ENCODE measurements at places on chromosomes 11 and 22.

GRCh38 chr11:87299041-87299481 is 261.3 kb downstream of the TMEM135 start:
- DNase-seq: no peak

DNA sequence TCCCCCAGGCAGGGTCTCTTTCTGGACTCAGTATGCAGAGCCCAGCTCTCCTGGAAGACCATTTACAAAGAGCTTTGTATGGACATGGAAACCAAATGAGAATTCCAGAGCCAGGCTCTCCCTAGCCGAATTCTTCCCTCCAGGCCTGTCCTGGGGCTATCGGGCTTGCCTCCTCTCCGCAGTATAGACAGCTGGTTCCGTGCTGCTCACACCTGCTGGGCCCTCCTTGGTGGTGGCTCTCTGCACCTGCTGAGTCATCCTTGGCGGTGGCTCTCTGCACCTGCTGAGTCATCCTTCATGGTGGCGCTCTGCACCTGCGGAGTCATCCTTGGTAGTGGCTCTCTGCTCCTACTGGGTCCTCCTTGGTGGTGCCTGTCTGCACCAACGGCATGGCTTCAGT is 743.5 kb downstream of the BRD1 start:
- DNase-seq: no peak

GRCh38 chr22:39724390-39724789 is 153.8 kb downstream of the CACNA1I start:
- DNase-seq: no peak

GRCh38 chr11:33778675-33779074 is 4.4 kb upstream of the FBXO3 start:
- no peak for DNase-seq

GRCh38 chr22:20816559-20816958 is 42.1 kb downstream of the PI4KA start:
- no peak for DNase-seq

GRCh38 chr11:95065336-95065735 is 1.4 kb upstream of the SRSF8 start:
- DNase-seq: no peak

DNA sequence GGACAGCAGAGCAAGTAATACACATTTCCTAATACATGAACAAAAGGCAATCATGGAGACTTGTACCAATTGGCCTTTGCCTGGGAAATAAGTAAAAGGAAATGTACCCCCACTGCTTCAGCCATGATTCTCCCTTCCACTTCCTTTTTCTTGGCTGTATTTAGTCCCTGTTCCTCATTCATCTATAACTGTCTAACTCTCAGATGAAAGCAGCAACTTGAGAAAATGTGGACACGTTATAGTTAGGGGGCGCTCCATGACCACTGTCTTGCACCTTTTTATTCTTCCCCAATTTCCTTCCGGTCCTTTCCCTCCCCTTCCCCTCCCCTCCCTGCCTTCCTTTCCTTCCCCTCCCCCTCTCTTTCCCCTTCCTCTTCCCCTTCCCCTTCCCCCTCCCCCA is 61.3 kb upstream of the BARX2 start:
- no peak for DNase-seq

- DNase-seq: no peak
Measured at GRCh38 chr11:33094157-33094556, 54.8 kb downstream of the TCP11L1 start.

DNA sequence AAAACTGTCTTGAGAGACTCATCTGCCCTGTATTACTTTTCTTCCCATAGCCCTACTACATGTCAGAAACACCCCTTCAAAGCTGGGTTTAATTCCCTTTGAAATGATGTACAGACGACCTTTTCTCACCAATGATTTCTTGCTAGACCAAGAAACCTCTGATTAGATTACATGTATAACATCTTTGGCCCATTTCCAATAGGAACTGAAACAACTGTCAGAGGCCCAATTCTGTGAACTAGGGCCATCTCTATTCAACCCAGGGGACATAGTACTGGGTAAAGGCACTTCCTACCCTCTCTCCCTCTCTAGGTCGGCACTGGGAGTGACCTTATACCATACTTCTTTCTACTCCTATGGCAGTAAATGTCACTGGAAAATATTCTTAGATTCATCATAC is 19.4 kb downstream of the NPAT start:
- DNase-seq: no peak

GRCh38 chr22:46918197-46918596 is 155.7 kb downstream of the TBC1D22A start:
- no peak for DNase-seq

DNA sequence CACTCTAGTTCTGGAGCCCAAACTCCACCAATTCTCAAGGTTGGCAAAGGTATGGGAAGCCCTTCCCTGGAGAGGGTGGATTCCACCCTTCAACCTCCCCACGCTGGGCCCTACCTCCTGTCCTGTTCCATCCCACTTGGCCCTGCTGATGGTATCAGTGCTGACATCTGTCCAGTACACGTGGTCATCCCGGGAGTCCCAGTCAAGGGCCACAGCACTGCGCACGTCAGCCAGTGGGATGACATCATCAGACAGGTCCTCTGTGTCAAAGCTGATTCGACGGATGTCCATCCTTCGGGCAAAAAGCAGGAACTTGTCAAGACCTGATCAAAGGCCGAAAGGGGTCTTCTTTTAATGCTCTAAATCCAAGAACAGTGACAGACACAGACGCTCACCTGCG is 32.1 kb downstream of the LRP4 start:
- DNase-seq: no peak

GRCh38 chr11:77503006-77503405 is 29.1 kb upstream of the PAK1 start:
- no peak for DNase-seq

DNA sequence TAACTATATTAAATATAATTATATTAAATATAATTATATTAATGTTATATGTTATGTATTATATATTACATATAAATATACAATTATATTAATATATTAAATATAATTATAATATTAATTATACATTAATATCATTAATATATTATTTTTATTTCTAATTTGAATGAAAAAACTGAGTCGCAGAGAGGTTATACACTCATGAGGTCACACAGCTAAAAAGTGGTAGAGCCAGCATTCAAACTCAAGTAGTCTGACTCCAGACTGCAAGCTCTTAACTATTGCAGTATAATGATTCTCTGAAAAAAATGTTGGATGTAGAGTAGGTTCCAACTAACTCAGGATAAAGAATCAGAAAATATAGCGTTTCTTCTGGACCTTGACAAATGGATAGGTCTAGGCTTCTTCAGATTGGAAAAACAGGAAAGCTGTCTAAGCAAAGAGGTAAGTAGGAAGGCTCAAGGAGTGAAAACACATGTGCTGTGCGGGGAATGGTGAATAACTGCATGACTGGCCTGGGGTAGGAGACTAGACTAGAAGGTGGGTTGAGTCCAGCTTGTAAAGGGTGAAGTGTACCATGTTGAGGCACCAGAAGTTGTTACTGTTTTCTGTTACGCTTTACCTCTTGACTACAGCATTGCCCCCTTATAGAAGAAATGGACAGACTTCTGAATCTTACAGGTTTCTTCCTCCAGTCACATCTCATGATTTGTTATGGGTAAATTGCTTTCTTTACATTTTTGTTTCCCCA is 80.3 kb downstream of the TRIM44 start:
- DNase-seq: no peak

- DNase-seq: peak; percentile 94
Measured at GRCh38 chr22:36365020-36365411, 22.8 kb downstream of the MYH9 start.

DNA sequence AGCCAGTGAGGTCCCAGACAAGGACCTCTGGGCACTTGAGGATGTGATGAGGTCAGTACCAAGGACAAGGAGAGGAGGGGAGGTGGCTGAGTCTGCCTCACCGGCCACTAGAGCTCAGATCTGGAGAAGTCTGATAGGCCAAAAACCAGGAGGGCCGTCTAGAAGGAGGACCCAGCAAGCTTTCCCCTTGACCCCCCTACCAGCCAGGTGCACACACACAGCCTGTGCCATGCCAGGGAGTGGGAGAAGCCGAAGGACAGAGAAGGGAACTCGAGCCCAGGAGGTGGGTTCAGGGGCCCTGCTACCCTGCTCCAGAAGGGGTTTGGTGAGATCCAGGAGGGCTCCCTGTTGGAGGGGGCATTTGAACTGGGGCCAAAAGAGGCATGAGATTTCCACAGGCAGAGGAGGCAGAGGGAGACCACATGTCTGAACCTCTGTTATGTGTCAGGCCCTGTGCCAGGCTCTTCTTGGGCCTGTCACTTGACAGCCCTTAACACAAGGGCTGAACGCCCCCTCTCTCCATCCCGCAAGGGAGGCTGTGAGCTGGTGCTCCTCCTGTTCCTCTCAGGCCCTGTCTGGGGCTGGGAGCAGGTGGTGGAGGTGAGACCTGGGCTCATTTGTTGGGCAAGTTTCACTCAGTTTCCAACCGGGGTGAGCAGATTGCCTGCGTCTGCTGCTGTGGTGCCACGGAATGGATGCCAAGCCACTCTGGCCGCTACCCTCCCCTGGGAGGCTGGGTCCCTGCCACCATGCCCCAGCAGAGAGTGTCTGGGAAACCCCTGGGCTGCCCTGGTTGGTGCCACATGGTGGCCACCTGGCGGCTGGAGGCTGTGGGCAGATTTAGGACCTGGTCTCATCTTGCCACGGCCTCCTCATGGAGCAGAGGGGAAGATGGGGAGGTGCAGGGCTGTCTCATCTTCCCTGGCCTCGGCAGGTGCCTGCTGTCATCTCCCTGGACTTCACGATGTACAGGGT is 65.2 kb downstream of the MPPED1 start:
- no peak for DNase-seq

DNA sequence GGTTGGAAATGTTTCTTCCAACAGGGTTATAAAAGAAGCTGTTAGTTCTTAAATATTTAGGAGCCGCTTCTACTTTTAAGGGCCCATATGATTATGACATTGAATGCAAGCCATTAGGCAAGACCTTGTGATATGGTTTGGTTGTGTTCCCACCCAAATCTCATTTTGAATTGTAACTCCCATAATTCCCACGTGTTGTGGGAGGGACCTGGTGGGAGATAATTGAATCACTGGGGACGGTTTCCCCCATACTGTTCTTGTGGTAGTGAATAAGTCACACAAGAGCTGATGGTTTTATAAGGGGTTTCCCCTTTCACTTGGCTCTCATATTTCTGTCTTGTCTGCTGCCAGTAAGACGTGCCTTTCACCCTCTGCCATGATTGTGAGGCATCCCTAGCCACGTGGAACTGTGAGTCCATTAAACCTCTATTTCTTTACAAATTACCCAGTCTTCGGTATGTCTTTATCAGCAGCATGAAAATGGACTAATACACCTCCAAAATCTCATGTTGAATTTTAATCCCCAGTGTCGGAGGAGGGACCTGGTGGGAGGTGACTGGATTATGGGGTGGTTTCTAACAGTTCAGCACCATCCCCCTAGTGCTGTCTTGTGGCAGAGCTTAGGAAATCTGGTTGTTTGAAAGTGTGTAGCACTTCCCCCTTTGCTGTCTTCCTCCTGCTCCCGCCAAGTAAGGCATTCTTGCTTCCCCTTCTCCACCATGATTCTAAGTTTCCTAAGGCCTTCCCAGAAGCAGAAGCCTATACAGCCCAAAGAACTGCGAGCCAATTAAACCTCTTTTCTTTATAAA is 4.3 kb downstream of the CD59 start:
- DNase-seq: peak; percentile 65

GRCh38 chr22:44860311-44860710 is 107.9 kb downstream of the ARHGAP8 start:
- no peak for DNase-seq

- no peak for DNase-seq
Measured at GRCh38 chr11:1828542-1828941, 6.2 kb upstream of the SYT8 start.

DNA sequence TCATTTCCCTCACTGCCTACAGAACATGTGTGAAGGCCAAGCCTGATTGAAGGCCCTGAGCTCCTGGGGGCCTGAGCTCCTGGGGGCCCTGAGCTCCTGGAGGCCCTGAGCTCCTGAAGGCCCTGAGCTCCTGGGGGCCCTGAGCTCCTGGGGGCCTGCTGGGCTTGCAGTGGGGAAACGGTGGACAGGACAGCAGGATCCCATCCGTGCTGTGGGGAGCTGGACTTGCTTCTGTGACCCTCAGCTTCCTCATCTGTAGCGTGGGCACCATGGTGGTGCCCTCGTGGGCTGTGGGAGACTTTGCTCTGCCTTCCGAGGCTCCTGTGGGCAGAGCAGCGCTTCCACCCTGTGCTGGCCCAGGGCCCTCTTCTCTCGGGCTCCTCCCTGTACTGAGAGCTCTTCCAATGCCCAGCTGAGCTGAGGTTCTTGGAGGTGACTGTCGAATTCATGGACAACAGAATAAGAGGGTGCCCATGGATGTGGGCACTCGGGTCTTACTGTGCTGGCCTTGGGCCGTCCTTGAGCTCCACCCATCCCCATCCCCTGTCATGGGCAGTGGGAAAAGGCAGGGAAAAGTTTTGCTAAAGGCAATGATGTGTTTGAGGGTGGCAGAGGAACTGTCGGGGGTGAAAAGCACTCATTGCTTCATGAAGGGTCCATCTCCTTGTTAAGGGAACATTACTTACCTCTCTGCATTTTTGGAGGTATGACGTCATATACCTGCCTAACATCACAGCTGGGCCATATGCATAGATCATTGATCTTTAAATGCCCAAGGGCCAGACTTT is 786.7 kb downstream of the TBC1D22A start:
- DNase-seq: no peak

GRCh38 chr11:120539667-120540369 is 28.3 kb downstream of the GRIK4 start:
- DNase-seq: no peak

DNA sequence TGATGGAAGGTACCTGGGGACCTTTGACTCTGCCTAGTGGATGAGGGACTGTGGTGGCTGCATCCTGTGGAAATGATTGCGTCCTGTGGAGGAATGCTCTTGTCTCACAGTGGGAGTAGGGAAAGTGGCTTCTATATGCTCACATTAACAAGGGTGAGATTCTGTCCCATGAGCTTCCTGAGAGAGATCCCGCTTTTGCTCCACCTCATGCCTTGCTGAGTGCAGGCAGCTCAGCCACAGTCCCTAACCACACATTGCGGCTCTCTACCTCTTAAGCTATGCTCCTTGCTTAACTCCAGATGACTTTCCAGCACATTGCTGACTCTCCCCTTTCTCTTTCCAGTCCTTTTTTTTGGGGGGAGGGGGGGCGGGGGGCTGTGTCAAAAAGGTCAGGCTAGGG is 45.0 kb downstream of the TEAD1 start:
- DNase-seq: no peak

DNA sequence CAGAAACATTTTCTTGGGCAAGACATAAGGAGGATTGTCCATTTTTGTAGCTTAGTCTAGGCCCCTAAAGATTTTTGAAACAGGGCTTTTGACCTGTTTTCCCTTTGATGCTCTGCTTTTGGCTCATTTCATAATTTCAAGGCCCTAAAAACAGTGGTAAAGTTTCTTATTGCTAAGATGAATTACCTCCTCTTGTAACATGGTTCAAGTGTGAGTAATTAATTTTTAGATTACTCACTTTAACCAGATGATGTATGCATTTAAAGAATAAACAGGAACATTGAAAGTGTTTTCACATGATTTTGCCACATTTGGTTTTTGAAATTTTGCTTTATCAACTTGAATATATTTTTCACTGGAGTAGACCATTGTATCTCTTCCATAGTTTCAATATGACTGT is 1.2 kb downstream of the RAG2 start:
- no peak for DNase-seq

- no peak for DNase-seq
Measured at GRCh38 chr22:28001171-28001835, 82.2 kb upstream of the PITPNB start.

GRCh38 chr22:30704978-30705377 is 10.3 kb downstream of the OSBP2 start:
- DNase-seq: no peak
